Left lung (tissue), 14 donors: ENCODE measurements at places on chromosomes 13 and 19.

GRCh38 chr13:51479199-51479523, 26.3 kb upstream of the INTS6 start:
- no peak for DNase-seq

GRCh38 chr13:35225582-35225981, 250.9 kb downstream of the MAB21L1 start:
- no peak for DNase-seq

DNA sequence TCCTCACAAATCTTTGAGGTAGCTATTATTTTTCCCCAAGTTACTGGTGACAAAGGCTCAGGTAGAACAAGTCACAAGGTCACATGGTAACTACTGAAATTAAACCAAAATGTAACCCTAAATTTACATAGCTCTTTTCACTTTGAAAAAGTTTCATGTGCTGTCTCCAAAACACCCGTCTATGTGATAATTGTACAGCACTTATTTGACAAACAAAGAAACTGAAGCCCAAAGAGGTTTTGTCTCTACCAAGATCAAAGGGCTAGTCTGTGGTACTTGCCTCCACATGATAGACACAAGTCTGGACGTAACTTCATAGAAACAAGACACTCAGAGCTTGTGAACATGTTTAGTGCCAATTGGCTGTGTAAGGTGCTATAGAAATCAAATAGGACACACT, 108.3 kb downstream of the SACS start:
- DNase-seq: no peak

DNA sequence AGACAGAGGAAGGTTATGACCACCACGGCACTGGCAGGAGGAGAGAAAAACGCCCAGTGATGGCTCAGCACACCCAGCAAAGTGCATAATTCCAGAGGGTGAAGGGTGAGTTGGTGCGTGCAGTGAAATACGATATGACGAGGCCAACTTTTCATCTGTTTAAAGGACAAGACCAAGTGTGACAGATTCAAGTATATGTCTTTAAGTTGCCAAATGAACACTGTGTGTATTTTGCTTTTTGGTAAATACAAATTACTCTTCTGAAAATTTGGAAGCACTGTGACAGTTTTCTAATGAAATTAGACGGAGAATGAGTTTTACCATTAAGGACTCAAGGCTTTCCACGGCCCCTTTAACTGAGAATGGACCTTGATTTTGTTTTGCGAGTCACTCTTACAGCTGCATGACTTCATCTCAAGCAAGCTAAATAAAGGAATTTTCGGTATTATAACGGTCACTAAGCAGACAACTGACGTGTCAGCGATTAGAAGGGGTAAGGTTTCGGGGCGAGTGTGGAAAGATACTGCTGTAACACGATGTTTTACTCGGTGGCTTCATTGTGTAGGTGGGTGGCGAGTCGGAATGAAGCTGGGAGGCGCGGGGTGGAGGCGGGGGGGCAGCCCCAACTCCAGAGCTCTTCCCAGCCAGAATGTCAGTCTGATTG, 22.8 kb downstream of the COL4A2 start:
- no peak for DNase-seq

DNA sequence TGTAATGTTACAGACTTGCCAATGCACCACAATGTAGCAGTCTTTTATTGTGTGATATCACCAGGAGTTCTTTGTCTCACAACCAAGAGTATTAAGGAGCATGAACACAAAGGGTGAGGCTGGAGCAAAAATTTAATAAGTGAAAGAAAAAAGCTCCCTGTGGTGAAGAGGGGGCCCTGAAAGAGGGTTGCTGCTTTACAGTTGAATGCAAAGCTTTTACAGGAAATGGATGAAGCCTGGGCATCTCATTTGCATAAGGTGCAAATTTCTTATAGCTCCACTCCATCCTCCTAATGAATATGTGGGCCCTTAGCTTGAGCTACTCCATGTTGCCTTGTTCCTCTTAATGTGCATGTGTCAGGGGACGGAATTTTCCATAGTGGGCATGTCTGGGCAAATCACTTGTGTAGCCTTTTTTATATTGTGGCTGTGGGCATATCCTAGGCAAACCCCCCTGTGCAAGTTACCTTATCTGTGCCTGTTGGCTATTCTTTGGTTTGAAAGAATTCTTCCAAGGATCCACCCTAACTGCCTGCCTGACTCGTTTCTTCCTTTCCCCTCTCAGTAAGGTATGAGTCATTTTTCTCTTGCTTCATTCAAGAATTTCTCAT, 45.3 kb upstream of the TRPC4 start:
- no peak for DNase-seq

DNA sequence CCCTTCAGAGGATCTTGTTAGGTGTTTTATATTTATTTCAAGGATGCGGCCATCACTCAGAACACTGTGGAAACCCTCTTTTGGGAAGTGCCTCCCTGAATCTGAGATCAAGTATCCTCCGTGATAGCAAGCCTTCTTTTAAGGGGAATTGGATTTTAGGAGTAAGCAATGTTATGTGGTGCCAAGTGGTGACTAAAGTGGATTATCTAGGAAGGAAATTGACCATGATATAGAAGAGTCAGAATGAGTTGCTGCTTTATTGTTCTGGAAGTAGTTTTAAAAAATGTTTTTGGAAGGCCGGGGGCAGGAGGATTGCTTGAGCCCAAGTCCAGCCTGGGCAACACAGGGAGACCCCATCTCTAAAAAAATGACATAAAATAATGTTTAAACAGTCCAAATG, 6.7 kb downstream of the ERCC5 start:
- DNase-seq: no peak

- DNase-seq: no peak
Measured at GRCh38 chr19:17248011-17248776, 2.5 kb upstream of the NR2F6 start.

- DNase-seq: peak; percentile 3
Measured at GRCh38 chr13:64697226-64697625, 2532.9 kb downstream of the PCDH9 start.

GRCh38 chr19:35609851-35610353, 2.6 kb upstream of the HAUS5 start:
- DNase-seq: no peak

DNA sequence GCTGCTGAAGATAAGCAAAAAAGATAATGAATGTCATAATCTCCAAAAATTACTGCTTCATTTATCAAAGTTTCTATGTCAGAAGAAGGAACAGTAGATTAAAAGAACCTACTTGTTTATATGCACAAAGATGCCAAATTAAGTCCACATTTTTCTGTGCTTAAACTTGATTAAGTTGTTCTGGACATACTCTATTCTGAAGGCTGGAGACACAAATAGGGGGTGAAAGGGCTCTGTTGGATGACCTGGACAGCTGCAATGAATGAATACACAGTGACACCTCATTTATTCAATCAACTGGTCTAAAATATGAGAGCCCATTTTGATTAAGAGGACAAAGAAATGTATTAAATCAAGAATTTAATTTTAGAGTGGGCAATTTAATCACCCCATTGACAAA, 276.3 kb upstream of the PCDH9 start:
- DNase-seq: no peak

GRCh38 chr19:49499030-49499670, 2.9 kb downstream of the RPS11 start:
- DNase-seq: no peak

DNA sequence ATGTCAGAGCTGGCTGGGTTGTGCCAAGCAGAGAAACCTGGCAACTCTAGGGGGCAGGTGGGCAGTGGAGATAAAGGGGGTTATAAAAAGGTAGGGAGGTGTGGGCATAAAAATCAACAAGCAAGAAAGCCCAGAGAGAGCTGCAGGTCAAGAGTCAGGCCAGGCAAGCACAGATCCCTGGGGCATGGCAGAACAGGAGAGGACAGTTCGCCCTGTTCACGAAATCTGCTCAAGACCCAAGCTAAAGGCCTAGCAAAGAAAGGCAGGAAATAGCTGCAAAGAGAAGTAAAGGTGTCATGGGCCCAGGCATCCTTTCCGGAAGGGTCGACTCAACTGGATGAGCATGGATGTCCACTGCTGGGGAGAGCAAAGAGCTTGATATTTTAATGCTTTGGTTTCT, 3.4 kb downstream of the MBNL2 start:
- DNase-seq: no peak

- DNase-seq: no peak
Measured at GRCh38 chr19:32164384-32164992, 180.9 kb upstream of the ZNF507 start.

GRCh38 chr19:29439688-29440550, 85.9 kb upstream of the VSTM2B start:
- no peak for DNase-seq

GRCh38 chr13:27055526-27055925, 116.1 kb downstream of the USP12 start:
- no peak for DNase-seq

DNA sequence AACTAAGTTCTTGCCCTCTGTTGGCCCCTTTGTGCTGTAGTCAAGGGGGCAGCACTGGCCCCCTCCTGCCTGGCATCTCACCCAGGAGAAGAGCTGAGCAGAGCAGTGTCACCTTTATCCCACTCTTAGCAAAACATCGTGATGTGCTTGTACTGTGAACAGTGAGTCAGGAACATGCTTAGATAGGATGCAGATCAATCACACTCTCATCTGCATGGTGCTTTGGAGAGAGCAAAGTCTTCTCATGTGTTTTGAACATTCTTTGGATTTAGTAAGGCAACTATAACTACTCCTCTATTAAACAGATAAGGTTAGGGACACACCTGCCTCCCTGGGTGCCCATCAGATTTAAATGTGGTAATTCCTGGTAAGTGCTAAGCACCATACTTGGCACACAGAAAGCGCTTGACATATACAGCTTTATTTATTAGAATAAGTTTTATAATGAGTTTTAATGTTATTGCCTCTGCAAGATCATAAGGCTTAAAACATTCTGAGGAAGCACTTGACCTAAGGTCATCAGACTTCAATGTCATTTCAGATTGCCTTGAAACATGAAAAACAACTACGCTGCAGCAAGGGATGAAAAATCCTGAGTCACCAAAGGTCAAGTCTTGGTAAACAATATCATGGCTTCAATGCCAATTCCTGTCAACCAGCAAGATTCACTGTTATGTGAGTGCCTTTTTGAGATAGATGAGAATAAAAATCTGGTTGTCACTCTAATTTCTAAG, 82.4 kb upstream of the IRS2 start:
- DNase-seq: no peak

DNA sequence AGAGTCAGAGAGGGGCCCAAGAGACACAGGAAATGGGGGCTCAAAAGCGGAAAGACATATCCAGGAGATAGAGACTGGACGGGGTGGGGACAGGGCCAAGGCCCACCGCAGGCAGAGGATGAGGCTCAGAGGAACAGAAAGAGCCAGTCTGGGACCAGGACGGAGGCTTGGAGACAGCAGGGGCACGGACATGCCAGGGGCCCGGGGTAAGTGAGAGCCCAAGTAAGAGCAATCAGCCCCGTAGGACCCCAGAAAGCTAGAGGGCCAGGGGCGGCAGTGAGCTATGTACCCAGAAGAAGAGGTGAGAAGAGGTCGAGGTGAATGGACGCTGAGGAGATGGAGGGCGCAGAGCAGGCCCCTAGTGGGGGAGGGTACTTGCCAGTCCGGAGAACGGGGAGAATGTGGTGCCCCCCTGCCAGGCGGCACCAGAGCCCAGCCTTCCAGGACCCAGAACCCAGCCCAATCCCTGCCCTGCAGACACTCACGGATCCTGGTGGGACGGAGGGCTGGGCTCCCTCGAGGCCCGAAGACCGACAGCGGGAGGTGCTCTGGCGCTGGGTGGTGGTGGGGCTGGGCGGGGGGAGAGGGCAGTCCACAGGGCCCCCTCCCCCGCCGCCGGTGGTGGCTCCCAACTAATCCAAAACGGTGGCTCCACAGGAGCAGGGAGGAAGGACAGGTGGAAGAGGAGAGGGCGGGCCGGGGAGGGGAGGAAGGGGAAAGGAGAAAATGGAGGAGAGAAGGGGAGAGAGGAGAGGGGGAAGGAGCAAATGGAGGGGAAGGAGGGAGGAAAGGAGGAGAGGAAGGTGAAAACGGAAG, 1.0 kb downstream of the GRIK5 start:
- no peak for DNase-seq

DNA sequence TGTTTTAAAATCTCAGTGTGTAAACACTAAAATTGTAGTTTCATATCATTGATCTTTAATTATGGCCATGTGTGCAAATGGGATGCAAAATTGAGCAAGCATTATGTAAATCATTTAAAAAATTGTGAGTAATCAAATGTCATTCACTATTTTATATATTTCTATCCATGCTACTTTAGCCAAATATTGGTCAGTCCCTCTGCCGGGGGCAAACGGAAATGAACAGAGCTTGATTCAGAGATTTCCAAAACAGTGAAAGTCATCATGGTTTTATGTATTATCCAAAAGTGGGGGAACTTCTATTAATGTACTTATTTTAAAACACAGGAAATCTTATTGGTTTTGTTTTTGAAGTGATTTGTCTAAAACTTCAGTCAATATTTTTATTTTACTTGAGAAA, 219.1 kb downstream of the IRS2 start:
- DNase-seq: no peak

- DNase-seq: no peak
Measured at GRCh38 chr13:42102961-42103865, 54.8 kb downstream of the DGKH start.

DNA sequence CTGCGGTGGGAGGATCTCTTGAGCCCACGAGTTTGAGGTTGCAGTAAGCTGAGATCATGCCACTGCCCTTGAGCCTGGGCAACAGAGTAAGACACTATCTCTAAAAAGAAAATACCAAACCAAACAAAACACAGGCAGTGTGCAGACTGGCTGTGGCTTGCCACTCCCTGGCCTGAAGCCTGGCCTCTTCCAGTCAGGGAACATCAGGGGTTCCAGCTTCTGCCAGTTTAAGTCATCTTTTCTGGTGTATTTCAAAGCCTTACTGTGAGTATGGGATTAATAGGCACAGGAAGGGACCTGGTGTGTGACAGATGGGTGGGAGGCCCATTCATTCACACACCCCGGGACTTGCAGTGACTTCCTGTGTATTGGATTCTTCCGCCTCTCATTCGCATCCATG, 27.0 kb upstream of the F2RL3 start:
- no peak for DNase-seq

- DNase-seq: no peak
Measured at GRCh38 chr19:8141726-8142512, 7.5 kb downstream of the FBN3 start.

GRCh38 chr19:39969681-39970424, 1.1 kb upstream of the PSMC4 start:
- DNase-seq: no peak

GRCh38 chr13:98761126-98761985, 8.9 kb upstream of the SLC15A1 start:
- DNase-seq: no peak

DNA sequence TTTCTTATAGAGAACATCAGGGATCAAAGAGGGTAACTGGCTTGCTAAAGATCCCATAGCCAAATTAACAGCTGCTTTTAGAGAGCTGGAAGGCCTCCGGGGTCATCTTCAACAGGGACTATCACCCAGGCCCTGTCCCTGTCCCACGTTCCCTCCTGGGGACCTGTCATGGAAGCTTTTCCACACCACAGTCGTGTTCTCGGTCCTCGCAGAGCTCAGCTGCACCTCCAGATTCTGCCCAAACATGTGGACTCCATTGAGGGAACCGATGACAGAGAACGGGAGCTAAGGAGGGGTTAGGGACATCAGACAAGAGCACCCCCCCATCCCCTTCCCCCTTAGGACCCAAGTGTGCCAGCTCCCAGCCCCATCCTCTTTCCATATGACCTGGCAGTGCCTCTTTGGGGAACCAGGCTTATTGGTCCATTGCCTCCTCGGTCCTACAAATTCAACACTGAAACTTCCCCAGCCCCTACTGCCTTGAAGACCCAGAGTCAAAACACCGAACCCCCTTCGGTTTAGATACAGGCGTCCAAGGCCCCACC, 568 bp downstream of the FUZ start:
- DNase-seq: no peak

- no peak for DNase-seq
Measured at GRCh38 chr19:35061583-35062373, 20.3 kb downstream of the HPN start.
